ENCODE measurements at places on chromosomes 13 and 19.

- no peak for DNase-seq
Observed at GRCh38 chr13:113888701-113889330, 24.9 kb upstream of the GAS6 start.

- DNase-seq: no peak
Observed at GRCh38 chr13:29535663-29536655, 59.5 kb downstream of the SLC7A1 start.

GRCh38 chr19:48418317-48419064 is 25.0 kb downstream of the GRIN2D start:
- DNase-seq: no peak

- DNase-seq: peak; percentile 32
Observed at GRCh38 chr19:11587302-11587974, 9.8 kb upstream of the ZNF627 start.

DNA sequence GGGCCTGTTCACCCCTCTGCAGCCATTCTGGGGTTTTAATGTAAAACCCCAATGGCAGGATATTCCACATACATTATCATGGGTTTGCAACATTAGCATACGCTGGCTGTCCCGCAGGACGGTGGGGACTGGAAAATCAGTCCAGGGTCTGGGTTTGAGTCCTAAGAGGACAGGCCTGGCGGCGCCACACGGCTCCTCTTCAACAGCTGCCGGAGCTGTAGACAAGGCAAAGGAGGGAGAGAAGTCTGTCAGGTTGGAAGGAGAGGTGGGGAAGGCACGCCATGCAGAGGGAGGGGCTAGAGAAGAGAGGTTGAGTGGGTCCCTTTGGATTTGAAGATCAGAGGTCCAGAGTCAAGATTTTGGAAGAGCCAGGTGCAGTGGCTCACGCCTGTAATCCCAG is 11.9 kb downstream of the NFKBID start:
- no peak for DNase-seq

- DNase-seq: no peak
Observed at GRCh38 chr13:51707461-51707860, 96.5 kb downstream of the DHRS12 start.

GRCh38 chr19:57362997-57363687 is at the start of the genes TRAPPC2B and ZNF547:
TSS of gene TRAPPC2B (plus strand) at chr19:57363551. CDS start at chr19:57364834, 1,283 bp downstream.
TSS of gene ZNF547 (plus strand) at chr19:57363551. CDS start at chr19:57368556, 5,005 bp downstream.
- DNase-seq: peak; percentile 99

GRCh38 chr13:41029629-41030028 is 10.5 kb upstream of the ELF1 start:
- DNase-seq: no peak

DNA sequence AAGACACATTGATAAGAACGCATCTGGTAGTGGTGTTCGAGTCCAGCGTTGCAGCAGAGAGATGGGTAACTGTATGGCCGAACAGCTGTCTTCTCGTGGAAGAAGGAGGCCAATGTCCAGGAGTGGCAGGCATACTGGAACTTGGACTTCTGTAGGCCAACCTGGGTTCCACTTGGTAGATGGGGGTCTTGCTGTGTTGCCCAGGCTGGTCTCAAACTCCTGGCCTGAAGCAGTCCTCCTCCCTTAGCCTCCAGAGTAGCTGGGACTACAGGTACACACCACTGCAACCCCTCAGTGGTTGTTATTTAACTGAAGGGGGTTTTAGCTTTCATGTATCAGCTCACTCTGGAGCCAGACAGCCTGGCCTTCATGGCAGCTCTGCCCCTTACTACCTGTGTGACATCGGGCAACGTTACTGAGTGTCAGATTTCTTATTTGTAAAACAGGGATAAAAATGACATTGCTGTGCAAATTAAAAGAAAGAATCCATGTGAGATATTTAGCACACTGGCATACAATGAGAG is 2.4 kb upstream of the UQCRFS1 start:
- DNase-seq: no peak

- DNase-seq: no peak
Observed at GRCh38 chr13:76692346-76692745, 193.9 kb downstream of the KCTD12 start.

DNA sequence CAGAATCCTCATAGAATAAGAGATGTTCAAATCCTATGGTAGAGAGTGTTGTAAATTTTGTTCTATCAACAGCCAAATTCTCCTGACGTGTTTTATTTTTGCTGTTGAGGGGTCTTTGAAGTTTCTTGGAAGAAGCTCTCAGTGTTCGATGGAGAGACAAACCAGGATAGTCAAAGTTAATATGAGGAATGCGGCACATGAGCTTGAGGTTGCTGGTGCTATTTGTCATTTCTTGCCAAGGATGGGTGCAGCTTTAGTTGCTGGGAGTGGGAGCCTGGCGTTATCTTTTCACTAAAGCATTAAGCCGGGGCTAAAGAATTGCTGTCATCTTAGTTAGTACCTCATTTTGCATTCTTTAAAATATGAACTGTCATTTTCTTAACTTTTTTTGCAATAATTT is 239.9 kb upstream of the CSNK1A1L start:
- no peak for DNase-seq

DNA sequence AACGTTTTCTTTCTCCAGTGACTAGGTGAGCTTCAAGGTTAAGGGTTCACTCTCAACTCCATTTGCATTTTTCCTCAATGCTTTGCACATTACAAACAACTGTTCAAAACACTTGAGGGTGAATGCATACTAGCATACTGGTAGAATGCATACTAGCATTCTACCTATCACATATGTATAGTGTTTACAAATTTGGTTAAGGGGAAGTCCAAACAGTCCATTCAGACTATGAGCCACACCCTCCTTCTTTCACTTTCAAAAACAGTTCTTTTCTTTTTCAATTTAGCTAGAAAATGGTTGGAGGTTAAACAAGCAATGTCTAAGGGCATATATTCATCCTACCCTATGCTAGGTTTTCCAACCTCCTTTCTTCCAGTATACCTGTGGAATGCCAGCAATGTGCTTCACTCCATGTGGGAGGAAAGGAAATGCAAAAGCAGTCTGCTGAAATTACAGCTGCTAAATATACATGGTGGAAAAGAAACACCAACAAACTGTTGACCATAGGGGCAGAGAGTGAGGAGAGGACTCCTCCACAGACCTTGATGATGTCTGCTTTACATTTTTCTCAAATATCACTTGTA is 102.6 kb downstream of the DOCK9 start:
- DNase-seq: no peak

- no peak for DNase-seq
Observed at GRCh38 chr19:33724021-33724720, 72.5 kb upstream of the KCTD15 start.

DNA sequence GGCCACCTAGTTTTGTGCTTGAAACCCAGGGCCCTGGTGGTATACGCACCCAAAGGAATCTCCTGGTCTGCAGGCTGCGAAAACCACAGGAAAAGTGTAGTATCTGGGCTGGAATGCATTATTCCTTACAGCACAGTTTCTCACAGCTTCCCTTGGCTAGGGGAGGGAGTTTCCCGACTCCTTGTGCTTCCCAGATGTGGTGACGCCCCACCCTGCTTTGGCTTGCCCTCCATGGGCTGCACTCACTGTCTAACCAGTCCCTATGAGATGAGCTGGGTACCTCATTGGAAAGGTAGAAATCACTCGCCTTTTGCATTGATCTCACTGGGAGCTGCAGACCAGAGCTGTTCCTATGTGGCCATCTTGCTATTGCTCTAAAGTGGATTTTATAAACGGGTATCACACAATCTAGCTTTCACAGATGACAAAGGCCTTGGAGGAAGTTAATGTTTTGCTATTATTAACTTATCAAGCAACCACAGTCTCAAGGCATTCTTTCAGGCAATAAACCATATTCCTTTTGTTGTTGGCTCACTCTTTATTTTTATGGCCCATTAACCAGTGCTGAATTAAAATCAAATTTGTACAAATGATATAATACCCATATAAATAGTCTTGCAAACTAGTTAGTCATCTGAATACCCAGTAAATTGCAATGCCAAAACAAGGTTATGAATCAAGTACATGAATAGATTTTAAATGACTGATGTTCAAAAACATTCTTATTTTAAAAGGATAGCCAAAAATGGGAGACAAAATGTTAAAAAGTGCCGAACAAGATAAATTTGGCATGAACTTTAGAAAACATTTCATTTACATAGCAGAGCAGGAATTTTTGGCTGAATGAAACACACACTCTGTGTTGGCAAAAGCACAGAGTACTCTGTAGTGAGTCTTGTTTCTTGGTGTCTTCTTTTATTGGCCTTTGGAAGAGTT is 475.4 kb upstream of the ARGLU1 start:
- no peak for DNase-seq

DNA sequence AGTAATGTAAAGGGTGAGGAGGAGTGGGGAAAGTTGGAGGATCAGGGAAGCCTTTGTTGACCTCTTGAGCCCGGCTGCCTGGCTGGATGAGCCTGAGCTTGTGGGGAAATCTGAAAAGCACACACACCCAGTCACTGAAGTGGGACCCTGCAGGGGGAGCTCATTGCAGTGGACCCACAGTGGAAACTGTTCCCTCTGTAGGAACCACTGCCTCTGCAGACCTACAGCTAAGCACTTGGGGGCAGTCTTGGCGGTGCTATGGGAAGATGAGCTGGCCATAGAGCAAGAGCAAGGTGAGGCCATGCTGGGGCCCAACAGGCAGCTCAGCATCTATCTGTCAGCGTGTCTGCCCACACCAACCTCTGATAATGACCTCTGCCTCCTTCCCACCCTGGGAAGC is 294.8 kb downstream of the TSHZ3 start:
- DNase-seq: peak; percentile 17

- DNase-seq: no peak
Observed at GRCh38 chr13:73162912-73163911, 104.4 kb downstream of the KLF5 start.

- no peak for DNase-seq
Observed at GRCh38 chr19:19083413-19084178, 19.8 kb downstream of the SLC25A42 start.

GRCh38 chr13:91668866-91669495 is 270.6 kb downstream of the GPC5 start:
- DNase-seq: no peak

- no peak for DNase-seq
Observed at GRCh38 chr19:5922161-5922545, 8.1 kb downstream of the CAPS start.

GRCh38 chr13:86282442-86282841 is 483.2 kb upstream of the SLITRK6 start:
- DNase-seq: no peak

- no peak for DNase-seq
Observed at GRCh38 chr13:33537676-33538075, 252.1 kb upstream of the STARD13 start.

- no peak for DNase-seq
Observed at GRCh38 chr13:113965968-113966884, 7.7 kb downstream of the C13orf46 start.

GRCh38 chr19:36212895-36213294 is 1.6 kb downstream of the ZNF565 start:
- DNase-seq: no peak

GRCh38 chr13:82070416-82070815 is 1729.5 kb upstream of the SPRY2 start:
- no peak for DNase-seq

- no peak for DNase-seq
Observed at GRCh38 chr19:38190793-38191192, 33.2 kb downstream of the DPF1 start.

DNA sequence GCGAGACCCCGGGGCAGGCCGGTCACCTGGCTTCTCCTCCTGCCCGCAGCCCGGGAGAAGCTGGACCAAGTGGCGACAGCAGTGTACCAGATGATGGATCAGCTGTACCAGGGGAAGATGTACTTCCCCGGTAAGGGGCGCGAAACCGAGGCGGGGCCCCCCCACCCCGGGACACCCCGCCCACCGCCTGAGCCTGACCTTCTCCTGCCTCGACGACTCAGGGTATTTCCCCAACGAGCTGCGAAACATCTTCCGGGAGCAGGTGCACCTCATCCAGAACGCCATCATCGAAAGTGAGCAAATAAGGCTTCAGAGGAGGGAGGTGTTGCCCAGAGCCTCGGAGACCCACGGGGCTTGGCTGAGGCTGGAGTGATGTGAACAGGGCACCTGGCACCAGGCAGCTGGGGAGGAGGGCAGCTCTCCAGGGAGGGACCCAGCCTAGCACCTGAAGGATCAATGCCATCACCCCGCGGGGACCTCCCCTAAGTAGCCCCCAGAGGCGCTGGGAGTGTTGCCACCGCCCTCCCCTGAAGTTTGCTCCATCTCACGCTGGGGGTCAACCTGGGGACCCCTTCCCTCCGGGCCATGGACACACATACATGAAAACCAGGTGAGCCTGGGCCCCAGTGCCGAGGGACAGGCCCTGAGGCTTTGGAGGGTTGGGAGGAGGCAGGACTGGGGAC is 629 bp downstream of the IZUMO4 start:
- no peak for DNase-seq

GRCh38 chr19:49832556-49832955 is 14.5 kb downstream of the MED25 start:
- no peak for DNase-seq
